ENCODE measurements at places on chromosomes 3 and 15. TPM values are rescaled to one million over a fixed set of nuclear protein-coding genes. Genes with fewer than 3 reads are reported as not detected.

The CDC25A gene
- total RNA-seq = 8.7 TPM

The SNTN gene
- not detected for total RNA-seq

The FAH gene
- 9.9 TPM for total RNA-seq

The EIF4E3 gene
- 15.3 TPM for total RNA-seq

The RAB6B gene
- total RNA-seq = 50.9 TPM

The MRAS gene
- 50.1 TPM for total RNA-seq

The WDR53 gene
- total RNA-seq = 4.5 TPM

The HCLS1 gene
- 1.8 TPM for total RNA-seq

The RTP3 gene
- not detected for total RNA-seq

The SLC28A2 gene
- total RNA-seq = not detected

The LTK gene
- total RNA-seq = 0.36 TPM

The ZNF717 gene
- total RNA-seq = 42.6 TPM

The AQP9 gene
- 0.09 TPM for total RNA-seq

The DNAJB8 gene
- total RNA-seq = not detected

The FLNB gene
- total RNA-seq = 57.6 TPM

The ANKUB1 gene
- 0.36 TPM for total RNA-seq

The ABI3BP gene
- total RNA-seq = 2.7 TPM

The ANKRD63 gene
- total RNA-seq = 0.27 TPM

The CD80 gene
- 0.36 TPM for total RNA-seq

The TMEM212 gene
- not detected for total RNA-seq

The MRPS25 gene
- 45.5 TPM for total RNA-seq

The REC114 gene
- total RNA-seq = not detected

The CYP8B1 gene
- not detected for total RNA-seq

The LSAMP gene
- total RNA-seq = 50.2 TPM

The PLD1 gene
- total RNA-seq = 16.8 TPM

The GP9 gene
- total RNA-seq = not detected

The MYLK gene
- 11.9 TPM for total RNA-seq

The GNAT1 gene
- total RNA-seq = not detected

The PRTG gene
- 28.8 TPM for total RNA-seq

The APOD gene
- 5.2 TPM for total RNA-seq

The VWA5B2 gene
- 6.6 TPM for total RNA-seq

The GUCA1C gene
- not detected for total RNA-seq

The KBTBD12 gene
- 1.5 TPM for total RNA-seq

The VPS39 gene
- total RNA-seq = 68.4 TPM

The GOLGA8R gene
- 3.5 TPM for total RNA-seq

The GOLGA6L7 gene
- not detected for total RNA-seq

The OGG1 gene
- total RNA-seq = 62.0 TPM

The FBXL2 gene
- 62.3 TPM for total RNA-seq

The PTX3 gene
- total RNA-seq = 4.7 TPM

The ZNF502 gene
- total RNA-seq = 11.6 TPM

The ITIH1 gene
- total RNA-seq = 0.18 TPM

The CIB2 gene
- total RNA-seq = 18.0 TPM

The KCNAB1 gene
- 16.2 TPM for total RNA-seq

The SLC51B gene
- not detected for total RNA-seq

The PARP15 gene
- total RNA-seq = 0.36 TPM

The LNP1 gene
- 7.9 TPM for total RNA-seq

The GOLGA8T gene
- total RNA-seq = 0.64 TPM

The MORC1 gene
- total RNA-seq = 0.36 TPM
